ENCODE measurements at places on chromosomes 7 and 10. TPM values are rescaled to one million over a fixed set of nuclear protein-coding genes. Genes with fewer than 3 reads are reported as not detected.

The TAS2R41 gene
- not detected for total RNA-seq

The CNNM1 gene
- total RNA-seq, result 1.0 TPM

The RHOBTB1 gene
- 7.7 TPM for total RNA-seq

The CCDC172 gene
- not detected for total RNA-seq

The PON3 gene
- 14.6 TPM for total RNA-seq

DNA sequence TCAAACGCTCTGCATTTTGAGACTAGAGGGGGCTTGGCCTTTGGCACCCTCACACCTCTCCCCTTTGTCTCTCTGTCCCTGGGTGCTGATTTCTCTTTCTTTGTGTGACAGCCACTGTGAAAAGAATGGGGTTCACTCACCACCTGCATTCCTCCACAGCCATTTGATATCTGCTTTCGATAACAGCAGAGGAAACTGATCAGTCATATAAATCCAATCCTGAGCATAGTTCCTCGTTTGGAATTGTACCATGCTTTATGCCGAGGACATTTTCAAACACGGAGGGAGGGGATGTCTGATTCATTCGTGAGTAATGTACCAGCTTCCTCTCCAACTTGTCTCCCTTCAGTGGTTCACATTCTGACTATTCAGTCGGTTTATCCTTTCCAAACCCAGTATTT, 15.8 kb downstream of the MET start:
- no peak for DNase-seq
- no peak overlapping the region for H3K4me3 ChIP-seq
- no peak overlapping the region for H3K27ac ChIP-seq
- H3K36me3 ChIP-seq, result no peaks in the 10 kb centered on the region
- no peaks in the 10 kb centered on the region for H3K27me3 ChIP-seq

GRCh38 chr10:54402576-54402975, 398.5 kb downstream of the PCDH15 start:
- no peak for DNase-seq
- H3K27me3 ChIP-seq, result no peaks in the 10 kb centered on the region
- H3K36me3 ChIP-seq, result no peaks in the 10 kb centered on the region
- no peak overlapping the region for H3K4me3 ChIP-seq
- no peak overlapping the region for H3K27ac ChIP-seq

DNA sequence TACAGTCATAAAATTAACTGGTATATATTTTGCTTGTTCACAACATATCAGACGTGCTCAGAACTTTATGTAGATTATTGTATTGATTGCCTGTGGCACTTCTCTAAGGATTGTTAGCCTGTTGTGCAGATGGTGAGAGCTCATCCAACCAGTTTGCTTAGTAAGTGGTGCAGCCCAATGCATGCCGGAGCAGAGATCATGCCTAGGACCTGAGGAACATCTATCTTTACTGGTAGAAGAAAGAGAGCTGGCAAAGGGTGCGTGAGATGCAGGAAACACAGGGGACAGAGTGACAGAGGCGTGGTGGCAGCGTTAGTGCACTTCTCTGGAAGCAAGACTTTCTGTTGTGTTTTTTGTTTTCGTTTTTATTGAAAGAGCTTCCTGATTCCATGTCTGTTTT, 35.9 kb downstream of the CCM2 start:
- H3K27me3 ChIP-seq, result no peaks in the 10 kb centered on the region
- DNase-seq, result no peak
- no peak overlapping the region for H3K27ac ChIP-seq
- H3K4me1 ChIP-seq, result no peaks in the 10 kb centered on the region

- no peaks in the 10 kb centered on the region for H3K36me3 ChIP-seq
- H3K4me3 ChIP-seq, result no peak overlapping the region
- no peaks in the 10 kb centered on the region for H3K27me3 ChIP-seq
- no peak overlapping the region for H3K27ac ChIP-seq
- no peaks in the 10 kb centered on the region for H3K4me1 ChIP-seq
- DNase-seq, result no peak
These were observed 26.5 kb upstream of the CHST15 start for GRCh38 chr10:124119946-124120345.

GRCh38 chr10:80771902-80772555, 234.3 kb downstream of the SH2D4B start:
- no peaks in the 10 kb centered on the region for H3K36me3 ChIP-seq
- H3K27me3 ChIP-seq, result peaks cover 2% of the 10 kb centered on the region
- DNase-seq, result no peak
- H3K4me3 ChIP-seq, result no peak overlapping the region
- H3K27ac ChIP-seq, result no peak overlapping the region

DNA sequence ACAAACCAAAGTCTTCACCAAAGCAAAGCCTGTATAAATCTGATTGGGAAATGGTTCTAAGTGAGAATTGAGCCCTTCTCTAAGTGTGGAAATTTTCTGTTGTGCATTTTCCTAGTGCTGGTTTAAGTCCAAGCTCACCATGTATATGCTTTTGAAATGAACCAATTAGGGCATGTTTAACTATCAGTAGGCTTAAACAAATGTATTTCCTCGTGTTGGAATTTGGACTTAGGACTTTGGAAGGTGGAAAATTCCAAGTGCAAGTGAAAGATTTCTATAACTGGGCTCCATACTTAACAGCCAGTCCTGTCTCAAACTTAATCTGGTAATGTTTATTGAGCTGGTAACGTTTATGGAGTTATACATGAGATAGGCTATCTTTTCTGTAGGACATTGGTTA, 28.5 kb downstream of the CCNY start:
- no peak overlapping the region for H3K27ac ChIP-seq
- DNase-seq, result no peak
- no peaks in the 10 kb centered on the region for H3K36me3 ChIP-seq
- peaks cover 11% of the 10 kb centered on the region for H3K4me1 ChIP-seq
- no peaks in the 10 kb centered on the region for H3K27me3 ChIP-seq

- no peaks in the 10 kb centered on the region for H3K27me3 ChIP-seq
- DNase-seq, result no peak
- H3K4me3 ChIP-seq, result no peak overlapping the region
- H3K36me3 ChIP-seq, result no peaks in the 10 kb centered on the region
These were observed 136.4 kb downstream of the WNT2 start for GRCh38 chr7:117186218-117187010.

- no peak for DNase-seq
- H3K4me1 ChIP-seq, result no peaks in the 10 kb centered on the region
- no peaks in the 10 kb centered on the region for H3K36me3 ChIP-seq
These were observed 30.0 kb downstream of the PAX2 start for GRCh38 chr10:100775386-100775785.

DNA sequence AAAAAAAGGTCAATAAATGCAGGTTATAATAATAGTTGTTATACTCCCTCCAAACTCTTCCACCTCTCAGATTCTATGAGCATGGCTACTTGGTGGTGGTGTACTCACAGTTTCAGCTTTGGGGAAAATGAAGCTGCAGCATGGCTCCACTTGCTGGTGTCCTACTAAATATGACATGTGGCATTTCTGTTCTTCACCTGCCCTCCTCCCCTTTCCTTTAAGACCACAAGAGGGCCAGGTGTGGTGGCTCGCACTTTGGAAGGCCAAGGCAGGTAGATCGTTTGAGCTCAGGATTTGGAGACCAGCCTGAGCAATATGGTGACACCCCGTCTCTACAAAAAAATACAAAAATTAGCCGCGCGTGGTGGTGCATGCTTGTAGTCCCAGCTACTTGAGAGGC, 101.1 kb downstream of the SLC37A3 start:
- no peak overlapping the region for H3K27ac ChIP-seq
- no peak for DNase-seq
- no peaks in the 10 kb centered on the region for H3K36me3 ChIP-seq
- H3K27me3 ChIP-seq, result no peaks in the 10 kb centered on the region

- H3K36me3 ChIP-seq, result no peaks in the 10 kb centered on the region
- peaks cover 3% of the 10 kb centered on the region for H3K4me1 ChIP-seq
- H3K4me3 ChIP-seq, result no peak overlapping the region
- DNase-seq, result no peak
- H3K27me3 ChIP-seq, result no peaks in the 10 kb centered on the region
- no peak overlapping the region for H3K27ac ChIP-seq
These were observed 73.3 kb upstream of the ANLN start for GRCh38 chr7:36316319-36316718.

- no peak overlapping the region for H3K27ac ChIP-seq
- no peak for DNase-seq
- no peaks in the 10 kb centered on the region for H3K27me3 ChIP-seq
These were observed 2.2 kb downstream of the DNAJC30 start for GRCh38 chr7:73681031-73681430.
